ENCODE measurements at places on chromosomes 11 and 22.

GRCh38 chr22:37186997-37187522, 987 bp downstream of the C1QTNF6 start:
- no peak for DNase-seq

- DNase-seq: no peak
These were observed 1.9 kb downstream of the NUMA1 start for GRCh38 chr11:72078477-72078876.

GRCh38 chr11:110425751-110426545, 3.8 kb upstream of the FDX1 start:
- DNase-seq: peak; percentile 42

- no peak for DNase-seq
These were observed 669 bp downstream of the RPL27A start for GRCh38 chr11:8683115-8683807.

DNA sequence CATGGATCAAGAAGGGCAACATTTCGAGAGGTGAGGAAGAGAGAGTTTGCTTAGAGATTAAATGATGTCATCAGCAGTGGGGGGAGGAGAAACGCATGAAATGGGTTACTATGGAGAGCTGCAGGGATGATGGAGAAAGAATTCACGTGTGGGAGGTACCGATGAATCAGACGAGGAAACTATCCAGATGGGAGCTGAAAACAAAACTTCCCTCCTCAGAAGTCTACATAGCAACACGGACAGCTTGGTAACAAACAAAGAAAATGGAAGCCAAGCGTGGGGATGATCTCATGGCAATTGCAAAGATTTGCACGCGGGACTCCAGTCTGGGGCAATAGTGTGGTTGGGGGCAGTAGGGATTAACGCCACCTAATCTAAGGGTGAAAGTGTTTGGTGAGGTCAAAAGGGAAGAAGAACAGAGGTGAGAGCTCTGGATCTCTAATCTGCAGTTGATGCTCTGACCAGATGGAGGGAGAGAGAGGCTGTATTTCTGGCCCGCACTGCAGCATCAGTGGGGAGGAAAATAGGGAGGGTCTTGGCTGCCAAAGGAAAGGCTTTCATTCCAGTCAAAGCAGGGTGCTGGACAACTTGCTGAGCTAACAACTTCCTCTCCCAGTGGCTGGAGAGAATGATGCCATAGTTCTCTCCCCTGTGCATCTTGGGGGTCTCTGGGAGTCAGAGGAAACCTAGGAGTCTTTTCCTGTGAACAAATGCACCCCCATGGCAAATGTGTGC, 43.4 kb upstream of the CSNK2A3 start:
- peak; percentile 84 for DNase-seq

DNA sequence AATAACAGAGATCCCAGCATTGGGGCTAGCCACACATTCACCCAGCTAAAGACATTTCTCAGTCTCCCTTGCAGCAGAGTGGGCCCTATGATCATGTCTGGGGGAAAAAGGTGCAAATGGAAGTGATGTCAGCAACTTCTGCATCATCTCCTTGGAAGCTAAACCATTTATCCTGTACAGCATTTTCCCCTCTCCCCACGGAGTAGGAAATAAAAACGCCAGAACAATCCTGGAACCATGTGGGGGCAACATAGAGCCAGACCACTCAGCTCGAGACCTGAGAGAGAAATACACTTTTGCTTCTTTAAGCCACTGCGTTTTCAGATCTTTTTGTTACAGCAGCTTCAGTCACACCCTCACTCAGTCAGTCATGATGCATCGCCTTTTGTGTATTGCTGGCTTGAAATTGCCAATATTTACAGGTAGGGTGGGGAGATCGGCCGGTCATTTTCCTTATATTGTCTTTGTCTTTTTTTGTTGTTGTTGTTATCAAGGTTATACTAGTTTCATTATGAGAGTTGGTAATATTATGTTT, 9.1 kb upstream of the RAC2 start:
- DNase-seq: no peak

GRCh38 chr11:68773521-68774193, 22.3 kb upstream of the TESMIN start:
- DNase-seq: peak; percentile 46

- DNase-seq: peak; percentile 84
These were observed 753 bp downstream of the STX3 start for GRCh38 chr11:59755701-59756557.

DNA sequence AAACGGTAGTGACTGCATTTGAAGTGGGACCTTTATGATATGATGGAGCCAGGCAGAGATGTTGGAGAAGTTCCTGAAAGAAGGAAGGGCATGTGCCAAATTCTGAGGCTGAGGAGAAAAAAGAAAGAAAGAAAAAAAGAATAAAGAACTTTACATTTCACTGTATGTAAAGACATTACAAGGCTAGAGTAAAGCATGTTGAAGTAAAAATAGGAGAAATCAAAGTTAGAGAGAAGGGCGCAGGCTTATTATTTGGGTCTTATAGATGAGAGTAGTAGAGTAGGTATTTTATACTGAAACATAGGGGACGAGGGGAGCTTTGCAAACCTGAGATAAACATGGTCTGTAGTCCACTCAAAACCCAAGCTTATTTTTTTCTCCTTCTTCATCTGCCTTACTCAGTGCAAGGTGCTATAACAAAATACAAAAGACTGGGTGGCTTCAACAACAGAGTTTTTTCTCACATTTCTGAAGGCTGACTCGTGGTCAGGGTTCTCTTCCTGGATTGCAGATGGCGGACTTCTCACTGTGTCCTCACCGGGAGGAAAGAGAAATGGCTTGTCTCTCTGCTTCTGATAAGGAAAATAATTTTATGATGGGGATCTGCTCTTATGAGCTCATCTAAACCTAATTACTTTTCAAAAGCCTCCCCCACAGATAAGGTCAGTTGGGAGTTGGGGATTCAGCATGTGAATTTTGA, 2.7 kb downstream of the HBG1 start:
- no peak for DNase-seq

- DNase-seq: no peak
These were observed 238.4 kb upstream of the DDI1 start for GRCh38 chr11:103798026-103798425.

All from AG08396 (cell line).